ENCODE measurements at places on chromosomes 6 and 20.

DNA sequence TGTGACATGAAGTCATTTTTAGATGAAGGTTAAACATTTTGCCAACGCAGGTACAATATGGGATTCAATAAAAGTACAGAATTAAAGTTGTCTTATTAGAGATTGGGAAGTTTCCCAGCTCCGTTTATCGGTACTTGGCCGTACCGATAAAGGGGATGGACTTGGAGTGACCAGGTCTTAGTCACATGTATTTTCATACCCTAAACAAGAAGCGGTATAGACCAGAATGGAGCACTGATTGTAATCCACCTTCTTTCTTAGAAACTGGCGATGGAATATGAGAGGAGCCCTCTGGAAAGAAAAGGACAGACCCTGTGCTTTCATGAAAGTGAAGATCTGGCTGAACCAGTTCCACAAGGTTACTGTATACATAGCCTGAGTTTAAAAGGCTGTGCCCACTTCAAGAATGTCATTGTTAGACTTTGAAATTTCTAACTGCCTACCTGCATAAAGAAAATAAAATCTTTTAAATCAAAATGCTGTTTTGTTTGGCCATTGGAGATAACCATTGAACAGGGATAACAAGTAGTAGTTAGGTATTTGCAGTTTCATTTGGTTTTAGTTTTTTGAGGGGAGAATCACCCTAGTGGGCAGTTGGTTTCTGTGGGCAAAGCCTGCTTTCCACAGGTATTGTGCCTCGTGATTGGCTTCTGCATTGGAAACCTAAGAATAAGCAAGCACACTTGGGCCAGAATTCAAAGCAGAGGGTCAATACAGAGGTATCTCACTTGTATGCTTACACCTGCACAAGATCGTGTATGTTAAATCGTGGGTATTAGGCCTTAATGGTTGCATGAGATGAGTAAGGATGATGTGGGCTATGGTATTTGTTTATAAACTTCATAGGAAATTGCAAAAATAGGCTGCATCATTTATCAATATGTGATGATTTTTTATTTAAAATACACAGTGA, 11.2 kb upstream of the ZNFX1 start:
- DNase-seq, result no peak

GRCh38 chr20:35828434-35828833, 56.6 kb downstream of the PHF20 start:
- no peak for DNase-seq

DNA sequence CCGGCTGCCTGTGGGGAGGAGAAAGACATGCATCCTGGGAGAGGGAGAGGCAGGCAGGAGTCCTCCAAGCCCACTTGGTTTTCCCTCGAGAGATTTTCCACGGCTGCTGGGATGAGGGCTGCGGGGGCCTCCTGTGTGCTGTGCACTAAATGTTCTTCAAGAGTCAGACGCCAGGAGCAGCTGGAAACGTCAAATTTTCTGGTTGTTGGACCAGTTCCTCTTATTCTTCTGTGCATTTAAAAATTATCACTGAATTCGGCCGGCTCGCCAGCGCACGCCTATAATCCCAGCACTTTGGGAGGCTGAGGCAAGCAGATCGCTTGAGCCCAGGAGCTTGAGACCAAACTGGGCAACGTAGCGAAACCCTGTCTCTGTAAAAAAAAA, 32.8 kb upstream of the NTSR1 start:
- no peak for DNase-seq

- no peak for DNase-seq
These were observed 1.4 kb downstream of the TMEM170B start for GRCh38 chr6:11538819-11539468.

GRCh38 chr20:52601295-52601971, 370.7 kb upstream of the TSHZ2 start:
- no peak for DNase-seq

- DNase-seq, result no peak
These were observed 581.9 kb downstream of the HTR1B start for GRCh38 chr6:76881414-76881813.
